SW 1271 (cell line): ENCODE measurements at places on chromosomes 11 and 22.

- DNase-seq = no peak
Measured at GRCh38 chr22:33580310-33580709, 340.0 kb downstream of the LARGE1 start.

GRCh38 chr22:30227438-30228228 lies 18.9 kb downstream of the LIF start:
- no peak for DNase-seq

GRCh38 chr11:12625438-12626071 lies 48.7 kb upstream of the TEAD1 start:
- no peak for DNase-seq

DNA sequence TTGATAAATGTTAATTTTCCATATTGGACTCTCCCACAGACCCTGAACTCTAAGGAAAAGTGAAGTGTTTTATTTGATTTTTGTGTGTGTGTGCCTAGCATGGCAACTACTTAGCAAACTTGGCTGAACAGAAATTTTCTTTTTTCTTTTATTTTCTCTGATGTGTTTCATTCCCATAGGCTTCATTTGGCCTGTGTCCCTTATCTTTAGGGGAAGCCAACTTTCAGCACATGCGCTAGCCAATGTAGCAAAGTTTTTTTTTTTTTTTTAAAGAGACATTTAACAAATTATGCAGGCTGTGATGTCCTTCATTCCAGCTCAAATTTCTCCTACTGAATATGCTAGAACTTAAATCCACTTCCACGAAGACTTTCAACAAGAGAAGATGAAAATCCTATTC lies 14.2 kb downstream of the TCF20 start:
- DNase-seq = no peak

DNA sequence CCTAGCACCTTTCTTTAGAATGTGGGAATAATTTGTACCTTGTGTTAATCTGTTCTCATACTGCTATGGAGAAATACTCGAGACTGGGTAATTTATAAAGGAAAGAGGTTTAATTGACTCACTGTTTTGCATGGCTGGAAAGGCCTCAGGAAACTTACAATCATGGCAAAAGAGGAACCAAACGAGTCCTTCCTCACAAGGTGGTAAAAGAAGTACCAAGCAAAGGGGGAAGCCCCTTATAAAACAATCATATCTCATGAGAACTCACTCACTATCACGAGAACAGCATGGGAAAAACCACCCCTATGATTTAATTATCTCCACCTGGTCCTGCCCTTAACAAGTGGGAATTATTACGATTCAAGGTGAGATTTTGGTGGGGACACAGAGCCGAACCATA lies 127.1 kb upstream of the ANO3 start:
- no peak for DNase-seq

- no peak for DNase-seq
Measured at GRCh38 chr22:45164270-45165088, 754 bp downstream of the NUP50 start.

DNA sequence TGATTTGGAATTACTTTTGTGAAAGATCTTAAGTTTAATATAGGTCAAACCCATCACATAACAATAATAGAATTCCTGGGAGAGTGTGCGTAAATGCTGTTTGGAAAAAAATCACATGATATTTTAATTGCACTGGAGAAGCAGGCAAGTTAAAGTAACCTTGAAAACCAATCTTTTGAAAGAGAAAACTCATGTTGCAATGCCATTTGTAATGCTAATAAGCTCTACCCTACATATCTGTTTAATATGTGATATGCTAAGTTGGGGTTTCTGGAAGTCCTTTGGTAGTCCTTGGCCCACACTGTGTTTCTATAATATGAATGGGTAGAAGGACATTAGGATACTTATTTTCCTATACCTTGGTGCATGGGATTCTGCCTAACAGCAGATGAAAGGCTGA lies 370.4 kb downstream of the DDX10 start:
- DNase-seq = no peak

DNA sequence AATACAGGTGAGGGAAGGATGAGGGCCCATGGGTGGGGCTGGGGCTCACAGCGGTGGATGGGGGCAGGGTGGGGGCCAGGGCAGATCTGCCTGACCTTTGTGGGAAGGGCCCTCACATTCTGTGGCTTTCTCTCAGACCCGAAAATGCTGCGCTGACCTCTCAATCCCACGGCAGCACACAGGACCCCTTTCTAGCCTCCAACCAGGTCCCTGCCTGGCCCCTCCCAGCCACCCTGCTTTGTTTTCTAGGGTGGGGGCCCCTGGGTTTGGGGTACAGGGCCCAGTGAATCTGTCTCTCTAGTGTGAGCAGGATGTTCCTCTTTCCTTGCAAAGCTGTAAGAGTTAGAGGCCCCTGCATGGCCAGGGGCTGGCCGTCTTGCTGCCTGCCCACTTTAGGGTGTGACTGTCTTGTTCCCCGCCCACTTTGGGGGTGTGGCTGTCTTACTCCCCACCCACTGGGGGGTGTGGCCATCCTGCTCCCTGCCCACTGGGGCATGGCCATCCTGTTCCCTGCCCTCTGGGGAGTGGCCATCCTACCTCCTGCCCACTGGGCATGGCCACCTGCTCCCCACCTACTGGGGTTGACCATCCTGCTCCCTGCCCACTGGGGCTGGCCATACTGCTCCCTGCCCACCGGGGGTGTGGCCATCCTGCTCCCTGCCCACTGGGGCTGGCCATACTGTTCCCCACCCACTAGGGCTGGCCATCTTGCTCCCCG lies 11.5 kb downstream of the PARVG start:
- no peak for DNase-seq

DNA sequence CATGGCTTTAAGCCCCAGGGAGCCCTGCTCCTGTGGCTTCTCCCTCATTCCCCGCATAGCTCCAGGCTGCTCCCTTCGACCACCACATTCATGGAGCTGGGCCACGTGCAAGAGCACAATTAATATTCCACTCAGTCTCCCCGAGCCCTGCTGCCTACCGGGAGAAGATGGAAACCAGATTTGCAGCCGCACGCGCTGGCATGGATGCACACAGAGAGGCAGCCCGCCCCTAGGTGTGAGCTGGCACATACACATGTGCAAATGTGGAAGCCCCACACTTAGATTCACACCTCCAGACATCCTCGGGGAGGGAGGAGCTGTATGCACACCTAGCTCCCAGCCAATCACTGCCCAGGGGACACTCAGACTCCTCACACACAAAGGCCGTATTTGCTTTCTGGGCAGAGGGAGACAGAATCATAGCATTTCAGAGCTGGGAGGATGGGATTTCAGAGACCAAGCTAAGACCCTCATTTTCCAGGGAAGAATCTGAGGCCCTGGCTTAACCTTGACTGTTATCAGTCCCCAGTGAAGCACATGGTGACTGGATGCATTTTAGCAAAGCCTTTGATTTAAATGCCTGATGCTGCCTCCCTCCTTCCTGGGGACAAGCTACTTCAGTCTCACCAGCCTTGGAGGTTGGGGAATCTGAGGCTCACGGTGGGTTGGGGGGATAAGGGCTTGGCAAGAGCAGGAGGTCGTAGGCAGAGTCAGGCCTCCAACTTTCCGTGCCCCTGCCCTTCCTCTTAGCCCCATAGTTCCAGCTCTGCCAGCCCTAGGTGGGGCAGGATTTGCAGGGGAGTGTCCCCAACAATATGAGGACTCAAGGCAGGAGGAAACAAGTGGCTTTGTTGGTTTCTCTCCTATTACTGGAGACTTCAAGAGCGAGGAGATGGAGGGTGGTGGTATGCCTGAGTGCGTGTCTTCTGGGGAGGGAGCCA lies 5.3 kb upstream of the CREB3L1 start:
- no peak for DNase-seq

DNA sequence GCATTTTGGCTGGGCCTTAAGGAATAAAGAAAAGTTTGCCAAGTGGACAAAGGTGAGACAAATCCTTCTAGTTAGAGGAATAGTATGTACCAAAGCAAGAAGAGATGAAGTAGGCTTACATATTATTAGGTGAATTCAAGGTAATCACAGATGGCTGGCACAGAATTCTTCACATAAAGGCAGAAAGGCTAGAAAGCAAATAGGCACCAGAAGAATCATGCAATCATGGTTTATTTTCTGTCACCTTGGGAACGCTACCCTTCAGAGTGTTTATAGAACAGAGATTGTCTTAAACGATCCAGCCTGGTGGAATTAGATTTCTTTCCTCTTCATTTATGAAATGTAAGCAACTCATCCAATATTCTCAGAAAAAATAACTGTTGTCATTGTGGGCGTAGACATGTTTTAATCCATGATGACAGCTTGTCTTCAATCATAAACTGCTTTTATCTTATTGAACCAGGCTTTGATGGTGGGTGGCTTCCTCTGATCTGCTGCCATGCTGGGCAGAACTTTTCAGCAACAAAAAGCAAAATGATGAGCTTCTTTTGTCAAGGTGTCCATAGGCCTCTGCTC lies 49.0 kb upstream of the CSNK2A3 start:
- DNase-seq = no peak

DNA sequence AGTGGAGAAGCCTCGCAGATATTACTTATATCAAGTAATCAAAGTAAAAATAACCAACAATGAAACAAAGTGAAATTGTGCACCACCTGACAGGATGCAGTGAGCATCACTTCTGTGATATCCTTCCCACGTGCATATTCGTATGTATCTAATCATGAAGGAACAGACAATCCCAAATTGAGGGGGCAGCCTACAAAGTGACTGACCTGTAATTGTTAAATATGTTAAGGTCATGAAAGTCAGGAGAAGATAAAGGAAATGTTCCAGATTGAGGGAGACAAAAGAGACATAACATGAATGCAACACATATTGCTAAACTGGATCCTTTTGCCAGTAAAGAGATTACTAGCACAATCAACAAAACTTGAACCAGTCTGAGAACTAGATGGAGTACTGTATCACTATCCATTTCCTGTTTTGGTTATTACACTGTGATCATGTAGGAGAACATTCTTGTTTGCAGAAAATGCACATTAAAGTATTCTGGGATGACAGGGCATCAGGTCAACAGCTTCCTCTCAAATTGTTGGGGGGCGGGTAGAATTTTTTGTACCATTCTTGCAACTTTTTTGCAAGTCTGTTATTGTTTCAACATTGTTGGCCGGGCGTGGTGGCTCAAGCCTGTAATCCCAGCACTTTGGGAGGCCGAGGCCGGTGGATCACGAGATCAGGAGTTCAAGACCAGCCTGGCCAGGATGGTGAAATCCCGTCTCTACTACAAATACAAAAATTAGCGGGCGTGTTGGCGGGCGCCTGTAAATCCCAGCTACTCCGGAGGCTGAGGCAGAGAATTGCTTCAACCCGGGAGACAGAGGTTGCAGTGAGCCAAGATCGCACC lies 2.0 kb downstream of the SBF2 start:
- DNase-seq = no peak

DNA sequence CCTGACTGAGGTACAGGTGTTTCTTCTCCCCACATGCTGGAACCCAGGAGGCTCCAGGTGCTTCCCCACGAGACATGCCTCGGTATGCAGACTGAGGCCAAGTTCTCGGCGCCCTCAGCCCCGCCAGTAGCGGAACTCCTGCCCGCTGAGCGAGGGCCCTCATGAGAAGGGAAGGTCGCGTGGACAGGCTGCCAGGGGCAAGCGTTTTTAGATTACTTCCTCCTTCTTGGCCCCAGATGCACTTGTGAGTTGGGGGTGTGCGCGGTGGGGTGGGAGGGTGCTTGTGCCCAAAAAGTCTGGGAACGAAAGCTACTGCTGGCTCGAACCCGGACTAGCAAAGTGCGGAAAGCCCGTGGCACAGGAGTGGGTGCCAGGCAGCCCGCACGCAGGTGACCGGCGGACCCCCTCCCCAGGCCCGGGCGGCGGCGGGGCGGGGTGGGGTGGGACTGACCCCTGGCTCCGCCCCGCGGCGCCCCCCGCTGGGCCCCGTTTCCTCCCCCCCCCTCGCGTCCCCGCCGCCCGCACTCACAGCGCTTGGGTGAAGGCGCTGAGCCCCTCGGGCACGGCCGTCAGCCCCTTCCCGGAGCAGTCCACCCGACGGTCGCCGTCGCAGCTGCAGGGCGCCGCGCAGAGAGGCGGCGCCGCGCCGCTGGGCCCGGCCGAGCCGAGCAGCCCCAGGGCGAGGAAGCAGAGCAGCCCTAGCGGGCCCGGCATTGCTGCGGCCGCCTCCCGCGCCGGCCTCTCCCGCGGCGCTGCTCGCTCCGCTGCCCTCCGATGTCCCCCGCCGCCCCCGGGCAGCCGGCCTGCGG lies 797 bp downstream of the LGR4 start:
- DNase-seq = no peak
